ENCODE measurements at places on chromosomes 3 and 15.

- DNase-seq = no peak
Measured at GRCh38 chr3:173553635-173554280, 156.2 kb downstream of the NLGN1 start.

DNA sequence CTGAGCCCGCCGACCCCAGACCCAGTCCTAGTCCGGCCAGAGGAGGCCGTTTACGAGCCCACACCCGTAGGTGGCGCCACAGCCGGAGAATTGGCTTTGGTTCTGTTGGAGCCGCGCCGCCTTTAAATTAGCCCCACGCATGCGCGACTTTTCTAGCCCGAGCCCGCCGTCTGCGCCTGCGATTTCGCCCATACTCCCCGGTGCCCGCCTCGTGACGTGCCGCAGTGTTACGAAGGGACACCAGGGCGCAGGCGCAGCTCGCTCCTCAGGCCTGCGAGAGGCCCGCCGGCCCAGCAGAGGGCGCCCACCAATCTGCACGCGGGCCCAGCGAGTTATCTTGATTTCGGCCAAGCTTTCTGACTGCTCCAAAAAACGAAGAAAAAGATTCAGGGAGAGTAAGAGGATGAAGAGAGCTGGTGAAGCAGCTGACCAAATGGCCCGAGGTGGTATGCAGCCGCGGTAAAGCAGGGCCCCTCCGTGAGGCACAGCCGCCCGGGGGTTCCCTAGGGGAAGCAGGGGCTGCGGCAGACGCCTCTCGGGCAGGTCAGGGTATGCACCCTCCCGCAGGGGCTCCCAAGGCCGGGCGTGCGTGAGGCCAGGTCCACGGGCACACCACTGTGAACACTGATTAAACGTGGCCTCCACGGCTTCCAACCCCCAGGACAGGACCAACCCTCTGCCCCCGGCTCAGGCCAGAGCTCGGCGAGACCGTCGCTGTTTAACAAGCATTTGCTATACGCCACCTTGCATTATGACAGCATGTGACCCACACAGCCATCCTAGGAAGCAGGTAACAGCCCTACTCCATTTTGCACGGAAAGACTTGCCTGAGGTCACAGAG lies 32.8 kb downstream of the RPN1 start:
- peak; percentile 98 for DNase-seq

GRCh38 chr3:180563406-180563805 lies 38.6 kb upstream of the TTC14 start:
- no peak for DNase-seq

DNA sequence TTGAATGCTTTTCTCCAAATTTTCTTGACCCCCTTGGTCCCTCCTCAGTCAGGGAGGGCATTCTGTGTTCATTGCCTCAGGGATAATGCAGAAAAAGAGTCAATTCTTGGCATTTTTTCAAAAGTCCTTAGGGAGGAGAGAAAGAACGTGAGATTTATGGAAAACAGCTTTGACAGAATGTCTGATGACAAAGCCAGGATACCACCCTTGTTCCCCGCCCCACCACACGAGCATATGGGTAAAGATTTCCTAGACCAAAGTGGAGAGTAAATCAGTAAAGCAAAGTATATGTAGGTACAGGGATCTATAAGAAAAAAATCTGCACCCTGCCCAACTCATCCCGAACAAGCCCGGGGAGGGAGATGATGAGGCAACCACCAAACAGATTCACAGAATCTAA lies 11.2 kb downstream of the SRGAP3 start:
- no peak for DNase-seq
